H1 (cell line): ENCODE measurements at places on chromosomes 16 and 17. TPM values are rescaled to one million over a fixed set of nuclear protein-coding genes. Genes with fewer than 3 reads are reported as not detected.

GRCh38 chr16:2953706-2954627 lies 10.1 kb upstream of the KREMEN2 start:
- peaks cover 18% of the 10 kb centered on the region for H3K4me1 ChIP-seq
- H3K4me3 ChIP-seq = no peak overlapping the region
- no peaks in the 10 kb centered on the region for H3K27me3 ChIP-seq
- no peak for DNase-seq
- no peaks in the 10 kb centered on the region for H3K36me3 ChIP-seq

Gene HOXB7
- not detected in 2 replicates for polyA plus RNA-seq

DNA sequence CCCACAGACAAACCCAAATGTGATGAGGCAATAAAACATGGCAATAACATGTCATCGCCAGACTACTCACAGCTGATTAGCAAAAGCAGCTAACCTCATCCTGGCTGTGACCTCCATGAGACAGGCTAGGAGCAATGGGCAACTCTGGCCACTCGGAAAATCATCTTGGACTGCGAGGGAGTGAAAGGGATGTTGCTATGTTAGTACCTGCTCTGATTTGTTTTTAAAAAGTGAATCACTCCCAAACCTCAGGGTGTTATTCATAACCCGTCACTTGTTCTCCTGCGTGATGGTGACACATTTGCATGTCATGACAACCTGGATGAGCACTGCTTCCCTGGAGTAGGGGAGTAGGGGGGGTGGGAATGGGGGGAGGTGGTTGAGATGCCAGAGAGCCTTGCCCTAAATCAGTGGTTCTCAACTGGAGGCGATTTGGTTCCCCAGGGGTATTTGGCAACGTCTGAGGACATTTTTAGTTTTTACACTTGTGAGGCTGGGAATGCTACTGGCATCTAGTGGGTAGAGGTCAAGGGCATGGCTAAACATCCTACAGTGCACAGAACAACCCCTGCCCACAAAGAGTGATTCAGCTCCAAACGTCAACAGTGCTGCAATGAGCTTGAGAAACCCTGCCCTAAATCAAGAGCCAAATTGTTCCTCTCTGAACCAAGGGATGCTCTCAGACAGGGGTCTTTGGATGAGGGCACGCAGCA lies 241.7 kb downstream of the SOX9 start:
- H3K27me3 ChIP-seq = no peaks in the 10 kb centered on the region
- no peak for DNase-seq
- H3K27ac ChIP-seq = no peak overlapping the region
- H3K4me1 ChIP-seq = no peaks in the 10 kb centered on the region
- no peaks in the 10 kb centered on the region for H3K36me3 ChIP-seq

DNA sequence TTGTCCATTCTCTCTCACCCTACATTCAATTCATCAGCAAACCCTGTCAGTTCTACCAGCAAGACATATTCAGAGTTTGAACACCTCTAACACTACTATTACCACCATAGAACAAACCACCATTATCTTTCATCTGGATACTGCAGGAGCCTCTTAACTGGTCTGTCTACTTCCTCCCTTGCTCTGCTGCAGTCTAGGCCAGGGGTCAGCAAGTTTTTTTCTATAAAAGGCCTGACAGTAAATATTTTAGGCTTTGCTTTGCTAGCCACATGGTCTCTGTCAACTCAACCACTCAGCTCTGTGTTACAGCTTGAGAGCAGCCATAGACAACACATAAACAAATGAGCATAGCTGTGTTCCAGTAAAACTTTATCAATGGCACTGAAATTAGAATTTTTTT lies 13.8 kb downstream of the KCTD19 start:
- no peak overlapping the region for H3K4me3 ChIP-seq
- no peaks in the 10 kb centered on the region for H3K4me1 ChIP-seq
- H3K36me3 ChIP-seq = no peaks in the 10 kb centered on the region
- no peak for DNase-seq
- H3K27ac ChIP-seq = no peak overlapping the region

- no peaks in the 10 kb centered on the region for H3K4me1 ChIP-seq
- H3K36me3 ChIP-seq = no peaks in the 10 kb centered on the region
- no peak within 1 kb of the TSS for H3K4me3 ChIP-seq
Measured at GRCh38 chr16:82011199-82011641, at the start of gene SDR42E1. Gene SDR42E1, minus strand, starts transcription at chr16:82011470. Its CDS starts 10,612 bp downstream, at chr16:82000858.

Gene CCL2
- 2.6 and 3.0 TPM in 2 replicates for polyA plus RNA-seq

- peaks cover 5% of the 10 kb centered on the region for H3K4me1 ChIP-seq
- H3K27ac ChIP-seq = peak within 1 kb of the TSS; percentile 65; the same call in 1 of the 2 replicates
- H3K27me3 ChIP-seq = no peaks in the 10 kb centered on the region
- peak; percentile 93 for DNase-seq
Measured at GRCh38 chr17:41811549-41812380, at the start of gene P3H4. Gene P3H4, minus strand, starts transcription at chr17:41811949. Its CDS starts 34 bp downstream, at chr17:41811915.

Gene ACACA
- 64.0 and 74.0 TPM in 2 replicates for polyA plus RNA-seq

DNA sequence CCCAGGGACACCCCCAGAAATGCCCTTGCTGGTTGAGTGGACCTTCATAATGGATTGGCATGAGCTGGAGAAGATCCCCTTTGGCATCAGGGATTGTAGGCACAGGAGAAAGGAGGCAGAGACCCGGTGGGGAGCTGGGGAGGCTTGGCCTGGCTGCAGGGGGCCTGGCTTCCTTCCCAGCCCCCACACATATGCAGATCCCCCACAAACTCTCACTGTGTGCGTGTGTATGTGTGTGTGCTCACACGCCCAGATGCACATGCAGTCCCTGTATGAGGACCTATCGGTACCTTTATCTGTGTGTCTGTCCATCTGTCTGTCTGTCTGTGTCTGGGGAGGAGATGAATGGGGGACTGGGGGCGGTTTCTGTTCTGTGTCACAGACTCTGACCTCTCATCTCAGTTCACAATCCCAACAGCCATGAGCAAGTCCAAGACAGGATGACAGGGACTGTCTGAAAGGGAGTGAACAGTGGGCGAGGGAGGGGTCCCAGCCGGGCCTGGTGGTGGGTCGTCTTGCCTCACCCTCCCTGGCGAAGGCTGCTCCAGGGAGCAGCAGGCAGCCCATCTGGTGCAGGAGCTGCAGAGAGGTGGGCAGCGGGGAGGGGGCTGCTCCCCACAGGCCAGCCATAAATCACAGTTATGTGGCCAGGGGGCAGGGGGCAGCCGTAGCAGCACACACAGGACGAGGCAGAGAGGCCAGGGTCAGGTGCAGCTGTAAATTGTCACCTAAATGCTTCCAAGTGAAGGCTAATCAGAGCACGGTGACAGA lies 46.7 kb upstream of the LHX1 start:
- no peaks in the 10 kb centered on the region for H3K36me3 ChIP-seq
- H3K4me3 ChIP-seq = no peak overlapping the region
- H3K4me1 ChIP-seq = peaks cover 15% of the 10 kb centered on the region

GRCh38 chr16:62035115-62036092 lies 834 bp downstream of the CDH8 start:
- peak; percentile 86 for DNase-seq
- H3K27ac ChIP-seq = no peak overlapping the region
- H3K4me3 ChIP-seq = peak overlapping the region; percentile 47
- peaks cover 36% of the 10 kb centered on the region for H3K27me3 ChIP-seq
- no peaks in the 10 kb centered on the region for H3K36me3 ChIP-seq
- peaks cover 21% of the 10 kb centered on the region for H3K4me1 ChIP-seq

Gene TEKT1
- not detected in 2 replicates for polyA plus RNA-seq

- no peaks in the 10 kb centered on the region for H3K36me3 ChIP-seq
- peaks cover 2% of the 10 kb centered on the region; the same call in 1 of the 2 replicates for H3K4me1 ChIP-seq
- no peaks in the 10 kb centered on the region for H3K27me3 ChIP-seq
- no peak overlapping the region for H3K27ac ChIP-seq
Measured at GRCh38 chr16:27799896-27800295, 250.0 kb downstream of the KATNIP start.

Gene FAM222B
- polyA plus RNA-seq = 42.1 and 63.9 TPM in 2 replicates

DNA sequence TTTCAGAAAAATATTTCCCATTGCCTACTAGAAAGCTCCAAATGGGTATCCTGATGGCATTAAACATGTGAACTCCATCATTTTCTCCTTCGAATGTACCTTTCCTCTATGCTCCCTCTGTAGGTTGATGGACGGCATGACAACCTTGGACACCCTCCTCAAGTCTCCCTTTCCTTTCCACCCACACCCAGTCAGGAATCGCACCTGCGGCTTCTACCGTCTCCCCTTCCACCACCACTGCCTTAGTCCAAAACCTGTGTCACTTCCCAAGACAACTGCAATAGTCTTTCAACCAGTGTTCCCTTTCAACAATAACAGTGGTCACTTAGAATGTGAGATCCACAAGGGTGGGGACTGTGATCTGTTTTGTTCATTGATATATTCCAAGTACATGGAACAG lies 233.1 kb upstream of the AXIN2 start:
- no peak overlapping the region for H3K4me3 ChIP-seq
- H3K36me3 ChIP-seq = no peaks in the 10 kb centered on the region
- no peaks in the 10 kb centered on the region for H3K27me3 ChIP-seq
- no peak overlapping the region for H3K27ac ChIP-seq
- DNase-seq = no peak

DNA sequence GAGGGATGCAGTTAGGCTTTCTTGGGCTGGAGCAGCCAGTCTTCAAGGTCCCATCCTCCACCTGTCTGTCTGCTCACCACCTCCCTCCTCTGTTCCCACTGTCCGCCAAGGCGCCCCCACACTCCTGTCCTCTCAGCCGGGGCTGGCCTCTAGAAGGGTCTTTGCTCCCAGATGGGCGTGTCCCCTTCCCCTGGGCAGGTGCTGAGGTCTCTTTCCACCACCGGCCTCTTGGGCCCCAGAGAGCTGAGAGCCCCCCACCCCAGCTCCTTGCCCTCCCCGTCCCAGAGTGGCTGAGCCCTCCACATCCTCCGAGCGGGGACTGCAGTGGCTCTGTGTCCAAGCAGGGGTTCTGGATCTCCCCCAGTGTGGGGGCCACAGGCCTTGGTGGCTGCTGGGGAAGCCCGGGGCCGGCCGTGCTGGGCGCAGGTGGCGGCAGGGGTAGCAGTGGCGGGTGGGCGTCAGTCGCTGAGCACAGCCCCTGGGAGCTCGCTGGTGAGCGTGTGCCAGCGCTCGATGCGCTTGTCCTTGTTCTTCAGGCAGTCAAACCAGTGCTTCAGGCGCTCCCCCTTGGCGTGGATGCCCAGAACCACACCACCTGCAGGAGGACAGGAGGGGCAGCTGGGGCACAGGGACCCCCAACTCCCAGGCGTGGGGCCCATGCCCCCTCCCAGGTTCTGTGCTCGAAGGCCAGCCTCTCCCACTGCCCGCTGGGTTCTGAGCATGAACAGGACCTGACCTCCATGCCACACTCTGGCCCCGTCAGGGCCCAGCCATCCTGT lies 9.8 kb downstream of the SCGB1C2 start:
- no peaks in the 10 kb centered on the region for H3K36me3 ChIP-seq
- H3K4me1 ChIP-seq = no peaks in the 10 kb centered on the region
- H3K4me3 ChIP-seq = no peak overlapping the region
- peaks cover 13% of the 10 kb centered on the region; the same call in 1 of the 2 replicates for H3K27me3 ChIP-seq

Gene PRAC1
- polyA plus RNA-seq = not detected in 2 replicates

Gene MED31
- polyA plus RNA-seq = 2.4 and 4.6 TPM in 2 replicates
